Activated CD4-positive, alpha-beta T cell treated with anti-CD3 and anti-CD28 coated beads for 36 hours (primary cell): ENCODE measurements at places on chromosomes 3 and 15.

DNA sequence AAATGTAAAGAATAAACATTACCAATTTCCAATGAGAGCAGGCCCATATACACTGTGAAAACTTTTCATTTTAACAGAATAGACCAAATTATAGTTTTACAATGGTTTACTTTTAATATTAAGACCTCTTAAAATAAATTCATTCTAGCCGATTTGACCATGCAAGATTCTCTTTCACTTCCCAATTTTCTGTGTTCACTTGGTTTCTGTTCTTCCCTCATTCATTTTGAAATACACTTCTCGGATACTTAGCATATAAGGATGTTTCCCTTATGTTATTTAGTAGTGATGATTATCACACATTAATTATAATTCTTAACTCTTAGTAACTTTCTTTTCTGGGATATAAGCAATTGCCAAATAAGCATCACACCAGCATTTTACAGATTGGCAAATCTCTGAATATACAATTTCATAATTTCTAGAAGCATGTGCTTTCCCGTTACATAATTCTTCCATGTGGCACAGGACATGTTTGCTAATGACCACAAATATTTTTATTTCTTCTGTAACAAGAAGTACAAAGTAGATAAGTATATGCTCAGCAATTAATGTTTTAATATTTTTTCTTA is 13.9 kb downstream of the OR5H15 start:
- H3K4me1 ChIP-seq, result no peaks in the 10 kb centered on the region
- H3K4me3 ChIP-seq, result no peak overlapping the region
- H3K27me3 ChIP-seq, result no peaks in the 10 kb centered on the region
- no peak overlapping the region for H3K27ac ChIP-seq
- no peak for DNase-seq

- H3K27me3 ChIP-seq, result no peaks in the 10 kb centered on the region
- H3K27ac ChIP-seq, result no peak overlapping the region
- no peak for DNase-seq
- no peak overlapping the region for H3K4me3 ChIP-seq
- H3K36me3 ChIP-seq, result no peaks in the 10 kb centered on the region
- H3K4me1 ChIP-seq, result no peaks in the 10 kb centered on the region
Measured at GRCh38 chr3:4044619-4045018, 245.4 kb downstream of the LRRN1 start.

- H3K4me3 ChIP-seq, result no peak overlapping the region
- H3K4me1 ChIP-seq, result peaks cover 14% of the 10 kb centered on the region
- no peak for DNase-seq
- H3K27me3 ChIP-seq, result no peaks in the 10 kb centered on the region
Measured at GRCh38 chr15:96888764-96889163, 558.3 kb downstream of the NR2F2 start.

DNA sequence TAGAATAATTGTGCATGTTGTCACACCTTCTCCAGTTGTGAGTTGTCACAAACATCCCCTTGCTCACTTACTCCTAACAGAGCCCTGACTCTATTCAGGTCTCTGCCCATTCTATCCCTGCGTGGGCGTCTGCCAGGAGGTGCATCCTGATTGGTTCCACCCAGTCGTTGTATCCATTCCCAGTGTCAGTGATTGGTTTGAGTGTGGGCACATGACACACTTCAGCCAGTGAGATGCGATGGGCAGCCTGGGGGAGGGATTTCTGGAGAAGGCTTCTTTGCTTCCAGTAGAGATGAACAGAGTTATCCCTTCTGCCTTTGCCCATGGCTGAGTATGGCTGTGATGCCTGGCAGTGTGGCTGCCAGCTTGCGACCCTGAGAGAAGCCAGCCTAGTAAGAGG is 18.7 kb downstream of the PXYLP1 start:
- H3K4me3 ChIP-seq, result no peak overlapping the region
- no peak overlapping the region for H3K27ac ChIP-seq
- no peaks in the 10 kb centered on the region for H3K27me3 ChIP-seq
- DNase-seq, result no peak

- H3K27ac ChIP-seq, result peak overlapping the region; percentile 93
- H3K4me3 ChIP-seq, result peak overlapping the region; percentile 52
- H3K27me3 ChIP-seq, result no peaks in the 10 kb centered on the region
- peak; percentile 78 for DNase-seq
Measured at GRCh38 chr15:73982222-73982962, 9.7 kb downstream of the STOML1 start.

DNA sequence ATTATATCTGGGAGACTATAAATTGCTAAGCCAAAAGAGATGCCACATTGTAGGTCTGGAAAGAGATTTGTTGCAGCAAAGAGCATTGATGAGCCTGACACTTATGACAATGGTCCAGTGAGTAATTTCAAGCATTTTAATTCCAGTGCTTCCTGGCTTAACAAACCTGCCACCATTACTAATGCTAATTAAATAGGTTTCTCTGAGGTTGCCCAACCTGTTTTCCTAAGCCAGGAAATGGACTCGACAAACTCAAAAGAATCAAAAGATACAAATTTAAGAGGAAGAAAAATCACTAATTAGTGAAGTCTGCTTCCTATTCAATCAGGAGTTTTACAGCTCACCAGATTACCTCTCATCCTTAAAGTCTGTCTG is 36.7 kb upstream of the CTDSPL start:
- H3K27me3 ChIP-seq, result peaks cover 8% of the 10 kb centered on the region
- no peak for DNase-seq
- no peaks in the 10 kb centered on the region for H3K36me3 ChIP-seq
- H3K4me3 ChIP-seq, result no peak overlapping the region

DNA sequence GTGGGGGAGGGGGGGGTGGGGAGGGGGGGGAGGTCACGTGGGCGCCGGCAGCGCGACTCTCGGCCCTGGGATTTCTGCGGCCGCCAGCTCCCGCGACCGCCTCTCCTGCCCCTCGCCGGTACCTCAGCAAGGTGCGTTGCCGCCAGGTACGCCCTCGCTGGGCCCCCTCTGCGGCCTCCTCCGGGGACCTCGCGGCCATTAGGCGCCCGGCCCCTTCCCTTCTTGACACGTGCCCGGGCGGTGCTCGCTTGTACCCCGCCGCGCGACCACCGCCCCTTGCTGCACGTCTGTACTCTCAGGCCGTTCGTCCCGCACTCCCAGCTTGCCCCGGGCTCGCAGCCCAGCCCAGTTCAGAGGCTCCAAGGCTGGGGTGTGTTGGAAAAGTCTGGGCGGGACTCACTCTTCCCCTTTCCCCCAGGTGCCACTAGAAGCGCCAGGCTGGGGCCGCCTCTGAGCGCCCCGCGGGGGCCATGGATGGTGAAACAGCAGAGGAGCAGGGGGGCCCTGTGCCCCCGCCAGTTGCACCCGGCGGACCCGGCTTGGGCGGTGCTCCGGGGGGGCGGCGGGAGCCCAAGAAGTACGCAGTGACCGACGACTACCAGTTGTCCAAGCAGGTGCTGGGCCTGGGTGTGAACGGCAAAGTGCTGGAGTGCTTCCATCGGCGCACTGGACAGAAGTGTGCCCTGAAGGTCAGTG is at the start of gene MAPKAPK3:
MAPKAPK3 (plus strand) TSS at position 56 of the 696 bp plus-strand sequence; CDS start at position 471, 415 bp downstream.
- peak within 1 kb of the TSS; percentile 96 for H3K27ac ChIP-seq
- DNase-seq, result peak; percentile 60
- H3K27me3 ChIP-seq, result no peaks in the 10 kb centered on the region
- H3K36me3 ChIP-seq, result peaks cover 71% of the 10 kb centered on the region
- peaks cover 66% of the 10 kb centered on the region for H3K4me1 ChIP-seq
- peak within 1 kb of the TSS; percentile 96 for H3K4me3 ChIP-seq

GRCh38 chr15:40149339-40149738 is 11.5 kb upstream of the BUB1B start:
- H3K4me3 ChIP-seq, result no peak overlapping the region
- H3K36me3 ChIP-seq, result no peaks in the 10 kb centered on the region
- H3K27ac ChIP-seq, result no peak overlapping the region
- no peaks in the 10 kb centered on the region for H3K27me3 ChIP-seq
- H3K4me1 ChIP-seq, result no peaks in the 10 kb centered on the region

DNA sequence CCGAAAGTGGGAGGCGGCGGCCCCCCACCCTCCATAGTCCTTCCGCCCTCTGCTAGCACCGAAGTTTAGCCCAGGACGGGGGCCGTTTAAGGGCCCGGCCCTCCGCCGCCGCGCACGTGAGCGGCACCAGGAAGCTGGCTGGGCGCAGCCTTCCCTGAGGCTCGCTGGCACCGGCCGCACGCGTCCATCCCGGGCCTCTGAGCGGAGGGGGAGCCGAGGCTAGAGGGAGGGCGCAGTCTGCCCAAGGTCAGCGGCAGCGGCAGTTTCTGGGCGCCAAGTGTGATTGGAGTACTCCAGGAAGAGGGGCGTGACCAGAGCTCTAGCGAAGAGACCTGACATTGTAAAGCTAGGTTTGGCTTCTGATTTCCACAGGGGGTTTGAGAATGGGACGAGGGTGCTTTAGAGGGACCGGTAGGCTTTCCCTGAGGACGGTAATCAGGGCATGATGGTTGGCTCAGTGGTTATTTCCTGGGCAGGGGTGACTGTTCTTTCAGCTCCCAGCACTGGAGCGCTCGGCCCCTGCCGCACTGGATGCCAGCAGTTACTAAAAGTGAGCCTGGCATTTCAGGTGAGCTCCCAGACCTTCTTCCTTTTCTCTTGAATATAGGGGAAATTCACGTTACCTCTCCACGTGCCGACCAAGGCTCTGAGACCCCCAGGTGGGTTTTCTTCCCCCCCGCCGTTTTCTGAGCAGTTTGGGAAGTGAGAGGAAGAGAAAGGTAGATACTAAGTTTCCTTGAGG is 853 bp downstream of the TEX264 start:
- H3K4me1 ChIP-seq, result peaks cover 61% of the 10 kb centered on the region
- DNase-seq, result peak; percentile 73
- H3K4me3 ChIP-seq, result peak overlapping the region; percentile 79
- no peaks in the 10 kb centered on the region for H3K27me3 ChIP-seq

DNA sequence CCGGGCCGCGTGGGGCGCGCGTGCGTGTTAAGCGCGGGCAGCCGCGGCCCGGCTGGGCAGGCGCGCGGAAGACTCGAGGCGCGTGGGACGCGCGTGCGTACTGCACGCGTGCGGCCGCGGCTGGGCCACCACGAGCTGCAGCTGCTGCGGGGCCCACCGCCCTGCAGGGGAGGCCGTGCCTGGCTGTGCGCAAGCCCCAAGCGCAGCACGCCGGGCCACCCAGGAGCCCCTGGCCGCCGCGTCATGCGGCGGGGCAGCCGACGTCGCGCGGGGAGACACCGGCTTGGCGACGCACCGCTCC is 590 bp upstream of the TRIM71 start:
- no peak overlapping the region for H3K27ac ChIP-seq
- H3K27me3 ChIP-seq, result peaks cover 41% of the 10 kb centered on the region
- peak overlapping the region; percentile 67 for H3K4me3 ChIP-seq
- peaks cover 26% of the 10 kb centered on the region for H3K4me1 ChIP-seq
- H3K36me3 ChIP-seq, result no peaks in the 10 kb centered on the region

GRCh38 chr3:37163262-37164015 is 10.9 kb downstream of the LRRFIP2 start:
- peaks cover 32% of the 10 kb centered on the region for H3K4me1 ChIP-seq
- peaks cover 9% of the 10 kb centered on the region for H3K36me3 ChIP-seq

DNA sequence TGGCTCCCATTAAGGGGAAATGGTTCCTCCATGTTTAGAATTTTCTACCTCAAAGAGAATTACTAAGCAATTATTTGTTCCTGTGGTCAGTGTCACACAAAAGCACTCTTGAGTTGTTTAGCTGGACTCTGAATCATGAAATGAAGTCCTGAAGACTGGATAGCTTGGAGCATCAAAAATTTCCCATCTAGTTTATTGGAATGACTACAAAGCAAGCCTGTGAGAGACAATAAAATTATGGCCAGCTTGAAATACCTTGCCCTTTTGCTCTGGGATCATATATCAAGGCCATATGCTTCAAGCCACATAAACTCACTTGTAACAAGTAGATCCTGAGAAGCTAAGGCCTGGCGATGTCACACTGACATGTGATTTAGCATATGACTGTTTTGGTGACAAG is 292.3 kb downstream of the TIGIT start:
- H3K36me3 ChIP-seq, result peaks cover 3% of the 10 kb centered on the region
- peaks cover 17% of the 10 kb centered on the region for H3K4me1 ChIP-seq
- no peaks in the 10 kb centered on the region for H3K27me3 ChIP-seq
- no peak overlapping the region for H3K27ac ChIP-seq

DNA sequence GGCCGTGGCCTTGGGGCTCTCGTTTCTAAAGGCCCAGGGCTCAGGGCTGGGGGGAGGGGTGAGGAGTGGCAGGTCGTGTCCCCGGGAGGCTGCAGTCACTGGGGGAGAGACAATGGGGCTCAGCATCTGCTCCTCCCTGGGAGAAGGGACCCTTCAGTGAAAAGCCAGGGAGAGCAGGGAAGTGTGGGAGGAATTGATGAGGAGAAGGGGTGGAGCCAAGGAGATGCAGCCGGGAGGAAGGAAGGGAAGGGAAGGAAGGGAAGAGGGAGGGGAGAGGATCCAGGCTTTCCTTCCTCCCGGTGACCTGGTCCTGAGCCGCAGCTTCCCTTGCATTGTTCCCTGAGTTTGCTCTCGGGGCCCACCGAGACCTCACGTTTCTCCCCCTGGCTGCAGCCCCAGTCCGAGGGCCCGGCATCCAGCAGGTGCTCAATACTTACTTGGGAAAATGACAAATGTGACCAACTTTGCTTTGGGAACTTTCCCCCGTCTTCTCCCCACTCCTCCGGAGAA is 1.4 kb upstream of the ZNF710 start:
- H3K27ac ChIP-seq, result no peak overlapping the region
- H3K4me3 ChIP-seq, result no peak overlapping the region
- H3K36me3 ChIP-seq, result peaks cover 9% of the 10 kb centered on the region
- no peaks in the 10 kb centered on the region for H3K27me3 ChIP-seq
